ENCODE measurements at places on chromosomes 7 and 10.

DNA sequence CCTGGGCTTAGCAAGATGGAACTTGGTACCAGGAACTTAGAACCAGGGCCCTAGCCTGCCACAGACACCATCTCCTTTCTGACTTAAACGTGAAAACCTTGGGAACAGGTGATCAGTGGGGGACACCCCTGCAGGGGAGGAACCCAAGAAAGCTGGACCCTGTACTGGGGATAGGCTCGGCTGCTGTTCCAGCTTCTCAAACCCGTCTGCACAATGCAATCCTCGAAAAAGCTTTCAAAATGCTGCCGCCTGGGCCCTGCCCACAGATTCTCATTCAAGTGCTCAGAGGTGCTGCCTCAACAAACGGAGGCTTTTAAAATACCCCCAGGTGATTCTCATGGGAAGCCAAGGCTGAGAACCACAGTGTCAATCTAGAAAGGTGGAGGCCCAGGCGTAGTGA lies 169.7 kb downstream of the ARHGAP21 start:
- no peak for DNase-seq

GRCh38 chr7:157465891-157466866 lies 129.4 kb downstream of the DNAJB6 start:
- no peak for DNase-seq

DNA sequence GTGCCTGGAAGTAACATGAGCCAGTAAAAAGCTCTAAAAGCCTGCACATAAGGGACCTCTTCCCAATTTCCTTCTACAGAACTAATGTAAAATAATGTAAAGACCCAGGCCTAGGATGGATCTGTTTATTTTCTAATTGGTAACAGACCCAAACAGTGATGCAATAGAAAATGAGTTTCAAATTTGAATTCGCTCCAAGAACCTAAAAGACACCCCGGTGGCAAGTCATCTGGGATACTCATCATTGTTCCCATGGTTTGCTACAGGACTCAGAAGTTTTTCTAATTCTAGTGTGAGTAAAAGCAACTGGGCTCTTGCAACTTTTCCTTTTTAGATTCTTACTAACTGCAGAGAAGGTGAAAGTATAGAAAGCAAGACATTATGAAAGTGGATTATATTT lies 271.3 kb upstream of the CACNA2D1 start:
- DNase-seq: peak; percentile 22

GRCh38 chr7:37128327-37129034 lies 320.2 kb downstream of the ELMO1 start:
- DNase-seq: no peak

DNA sequence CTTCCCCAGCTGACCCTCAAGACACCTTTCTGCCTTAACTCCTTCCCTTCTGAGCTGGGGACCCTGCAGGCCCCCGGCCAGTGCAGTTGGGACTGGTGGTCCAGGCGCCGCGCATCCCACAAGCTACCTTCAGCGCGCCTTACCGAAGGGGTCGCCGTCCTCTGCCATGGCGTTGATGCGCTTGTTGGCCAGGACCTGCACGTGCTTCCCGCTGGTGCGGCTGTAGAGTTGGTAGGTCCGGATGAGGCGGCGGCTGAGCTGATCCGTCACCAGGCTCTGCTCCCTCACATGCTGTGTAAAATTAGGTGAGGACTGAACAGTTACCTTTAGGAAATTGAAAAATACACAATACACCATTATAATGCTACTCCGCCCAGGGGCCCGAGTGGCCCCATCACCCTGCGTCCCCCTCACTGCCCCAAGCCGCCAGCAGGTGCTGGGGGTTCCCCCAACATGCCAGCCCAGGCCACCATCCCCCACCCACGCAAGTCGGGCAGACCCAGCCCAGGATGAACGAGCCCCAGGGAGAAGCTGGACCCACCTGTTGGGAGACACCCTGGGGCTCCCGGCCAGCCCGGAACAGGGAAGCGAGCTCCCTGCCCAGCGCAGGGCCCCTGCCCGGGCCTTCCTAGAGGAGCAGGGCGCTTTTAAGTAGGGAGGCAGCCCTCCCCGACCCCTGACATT lies 1.2 kb downstream of the FGF8 start:
- no peak for DNase-seq

DNA sequence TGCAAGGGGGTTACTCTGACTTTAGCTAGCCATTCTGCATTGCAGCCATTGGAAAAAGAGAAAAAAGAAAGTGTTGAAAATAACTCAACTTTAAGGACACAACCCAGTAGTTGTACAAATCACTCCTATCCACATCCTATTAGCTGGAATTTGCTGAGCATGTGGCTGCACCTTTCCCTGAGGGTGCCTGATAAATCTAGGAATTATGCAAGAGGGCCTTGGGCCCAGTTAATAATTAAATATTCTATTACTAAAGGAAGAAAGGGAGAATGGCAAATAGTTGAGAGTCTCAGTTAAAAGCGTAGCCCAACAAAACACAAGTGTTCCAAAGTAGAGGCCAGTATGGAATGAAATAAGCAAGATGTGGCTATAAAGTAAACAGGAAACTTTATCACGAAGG lies 200.9 kb upstream of the CNTNAP2 start:
- DNase-seq: no peak

DNA sequence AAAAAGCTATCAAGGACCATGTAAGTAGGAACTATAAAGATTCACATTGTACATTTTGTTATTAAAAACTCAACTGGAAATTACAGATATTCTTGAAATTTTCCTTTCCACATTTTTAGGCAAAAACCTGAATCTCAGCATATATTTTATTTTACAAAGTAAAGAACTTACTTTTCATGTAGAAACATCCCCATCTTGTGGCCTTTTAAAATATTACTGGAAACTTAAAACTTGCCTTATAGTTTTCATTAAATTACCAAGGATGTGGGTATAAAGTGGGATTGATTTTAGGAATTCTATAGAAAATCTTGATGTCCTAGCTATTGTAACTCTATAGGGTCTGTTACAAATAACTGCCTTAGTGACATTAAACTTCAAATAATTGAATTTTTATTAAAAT lies 10.6 kb downstream of the DBF4 start:
- peak; percentile 20 for DNase-seq

DNA sequence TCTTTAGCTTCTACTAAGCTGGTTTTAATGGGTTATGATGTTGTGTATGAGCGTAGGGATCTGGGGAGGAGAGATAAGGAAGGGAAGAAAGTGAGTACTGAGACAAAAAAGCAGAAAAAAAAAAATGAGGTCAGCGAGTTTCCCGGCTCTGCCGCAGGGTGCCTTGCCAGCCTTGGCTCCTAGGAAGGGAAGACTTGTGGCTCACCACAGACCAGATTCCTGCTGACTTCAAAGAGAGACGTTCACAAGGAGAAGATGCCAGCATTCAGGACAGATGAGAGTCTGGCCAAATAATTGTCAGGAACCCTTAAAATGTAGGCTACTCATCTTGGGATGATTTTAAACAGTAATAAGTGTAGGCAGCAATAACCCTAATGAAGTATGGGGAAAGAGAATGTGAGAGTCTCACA lies 11.4 kb upstream of the FAS start:
- peak; percentile 46 for DNase-seq

DNA sequence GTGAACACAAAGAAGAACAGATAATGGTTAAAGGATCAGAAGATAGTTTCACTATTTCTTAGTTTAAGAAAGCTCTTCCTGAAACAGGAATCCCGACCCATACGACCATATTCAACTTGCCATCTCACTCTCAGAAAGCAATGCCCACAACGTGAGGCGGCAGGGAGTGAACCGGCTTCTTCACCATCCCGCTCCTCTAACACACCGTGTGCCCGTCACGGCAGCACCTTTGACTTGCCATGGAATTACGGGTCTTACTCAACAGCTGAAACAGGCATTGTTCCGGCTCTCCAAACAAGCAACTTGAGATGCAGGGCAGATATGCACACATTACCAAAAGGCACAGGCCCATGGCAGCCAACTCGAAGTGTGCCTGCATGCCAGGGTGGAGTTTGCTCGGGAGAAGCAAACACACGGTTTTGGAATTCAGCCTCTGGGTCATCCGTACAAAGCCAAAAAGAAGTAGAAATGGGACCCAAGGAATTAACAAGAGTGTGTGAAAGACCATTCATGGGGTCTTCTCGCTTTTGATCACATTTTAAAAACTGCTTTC lies 293.6 kb downstream of the DNAJB6 start:
- no peak for DNase-seq

- no peak for DNase-seq
These were observed 47.5 kb downstream of the FAM53B start for GRCh38 chr10:124696446-124697392.

DNA sequence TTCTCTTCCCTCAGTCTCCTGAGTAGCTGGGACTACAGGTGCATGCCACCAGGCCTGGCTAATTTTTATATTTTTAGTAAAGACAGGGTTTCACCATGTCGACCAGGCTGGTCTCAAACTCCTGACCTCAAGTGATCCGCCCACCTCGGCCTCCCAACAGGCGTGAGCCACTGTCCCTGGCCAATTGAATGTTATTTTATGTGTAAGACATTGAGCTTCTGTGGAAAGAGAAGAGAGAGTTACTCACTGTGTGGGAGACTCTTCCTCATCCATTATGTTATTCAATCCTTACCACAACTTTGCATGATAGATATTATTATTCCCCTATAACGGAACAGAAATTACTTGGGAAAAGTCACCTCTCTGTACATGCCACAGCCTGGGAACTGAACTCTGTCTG lies 32.6 kb upstream of the MXI1 start:
- no peak for DNase-seq

DNA sequence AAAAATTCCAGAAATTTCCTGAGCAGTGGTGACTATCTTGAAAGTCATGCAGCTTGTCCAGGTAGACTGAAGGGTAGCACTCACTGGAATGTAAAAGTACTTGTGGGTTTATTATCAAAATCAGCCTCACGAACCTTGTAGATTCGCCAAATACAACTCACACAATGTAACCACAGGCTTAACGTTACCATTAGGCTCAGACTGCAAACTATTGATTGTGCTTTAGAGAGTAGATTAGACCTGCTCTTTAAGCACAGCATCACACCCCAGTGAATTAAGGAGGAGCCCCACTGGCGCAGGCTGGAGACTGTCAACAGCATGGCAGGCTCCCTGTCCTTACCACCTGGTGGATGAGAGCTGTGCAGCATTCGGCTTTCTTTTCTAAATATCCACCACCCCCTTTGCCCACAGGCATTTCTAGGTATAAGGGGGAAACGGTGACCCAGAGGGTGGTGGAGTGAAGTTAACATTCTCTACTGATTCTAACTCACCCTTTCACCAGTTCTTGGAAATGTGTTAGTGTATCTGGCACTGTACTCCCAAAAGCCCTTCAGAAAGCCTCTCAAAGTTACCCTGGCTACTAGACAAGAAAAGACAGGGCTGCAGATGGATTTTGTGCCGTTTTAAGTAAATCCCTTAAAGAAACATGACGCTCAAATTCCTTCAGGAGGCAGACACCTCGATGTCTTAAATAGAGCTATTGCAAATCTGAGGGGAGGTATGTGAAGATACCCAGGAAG lies 56.6 kb downstream of the GSDME start:
- DNase-seq: no peak

- DNase-seq: no peak
These were observed 255.6 kb upstream of the HABP2 start for GRCh38 chr10:113297226-113297625.

DNA sequence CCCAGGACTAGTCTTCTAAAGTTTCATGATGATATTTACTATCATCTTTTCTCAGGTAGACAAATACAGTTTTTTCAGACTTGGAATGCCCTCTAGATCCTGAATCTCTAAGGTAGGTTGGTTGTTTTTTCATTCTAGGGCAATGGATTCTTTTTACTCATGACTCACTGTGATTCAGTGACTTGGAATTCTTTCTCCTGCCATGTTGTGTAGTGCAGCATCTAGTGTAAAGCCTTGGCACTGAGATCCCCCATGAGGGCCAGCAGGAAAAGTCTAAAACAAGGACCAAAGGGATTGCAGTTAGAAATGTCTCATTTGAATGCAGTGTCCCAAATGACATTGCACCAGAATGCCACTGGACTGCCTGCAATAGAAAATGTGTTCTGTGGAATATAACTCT lies 430.4 kb downstream of the NEBL start:
- DNase-seq: no peak

All from AG09319 (cell line).